Endothelial cell (in vitro differentiated cells): ENCODE measurements at places on chromosomes 4 and X.

DNA sequence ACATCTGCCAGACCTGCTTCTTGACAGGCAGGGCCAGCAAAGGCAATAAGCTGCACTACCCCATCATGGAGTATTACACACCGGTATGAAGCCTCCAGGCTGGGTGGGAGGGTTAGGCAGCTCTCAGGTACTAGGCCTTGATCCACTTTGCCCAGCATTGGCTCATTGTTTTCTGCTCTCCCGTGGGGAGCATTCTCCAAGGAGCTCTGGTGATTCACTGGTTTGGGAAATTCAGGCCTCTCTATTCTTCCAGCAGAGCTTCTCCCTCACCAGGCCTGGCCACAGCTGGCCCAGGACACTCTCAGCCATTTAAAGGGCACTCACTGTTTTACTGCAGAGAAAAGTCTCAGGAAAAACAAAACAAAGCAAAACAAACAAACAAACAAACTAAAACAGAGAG is 33.0 kb downstream of the DRP2 start:
- no peak for DNase-seq

GRCh38 chr4:147078875-147079658 is 133.4 kb upstream of the TTC29 start:
- DNase-seq, result no peak

- no peak for DNase-seq
Observed at GRCh38 chr4:3252831-3253641, 4.1 kb downstream of the MSANTD1 start.

GRCh38 chrX:49725923-49726904 is 30.4 kb upstream of the PAGE1 start:
- no peak for DNase-seq

DNA sequence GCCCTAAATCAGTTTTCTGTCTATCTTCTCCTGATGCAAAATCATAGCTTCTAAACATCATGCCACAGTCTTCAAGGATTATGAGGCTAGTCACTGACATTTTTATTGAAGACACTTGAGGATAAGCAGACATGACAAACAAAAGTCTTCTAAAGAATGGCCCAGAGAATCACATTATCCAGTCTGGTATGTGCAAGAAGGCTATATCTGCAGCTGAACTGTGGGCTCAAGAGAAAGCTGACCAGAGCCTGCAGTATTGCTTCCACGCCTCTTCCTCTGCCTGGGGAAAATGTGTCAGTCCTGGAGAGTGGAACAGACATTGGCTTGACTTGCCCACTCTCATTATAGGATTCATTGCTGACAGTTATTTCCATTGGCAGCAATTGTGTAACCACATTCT is 553.5 kb downstream of the SPOCK3 start:
- DNase-seq, result no peak

DNA sequence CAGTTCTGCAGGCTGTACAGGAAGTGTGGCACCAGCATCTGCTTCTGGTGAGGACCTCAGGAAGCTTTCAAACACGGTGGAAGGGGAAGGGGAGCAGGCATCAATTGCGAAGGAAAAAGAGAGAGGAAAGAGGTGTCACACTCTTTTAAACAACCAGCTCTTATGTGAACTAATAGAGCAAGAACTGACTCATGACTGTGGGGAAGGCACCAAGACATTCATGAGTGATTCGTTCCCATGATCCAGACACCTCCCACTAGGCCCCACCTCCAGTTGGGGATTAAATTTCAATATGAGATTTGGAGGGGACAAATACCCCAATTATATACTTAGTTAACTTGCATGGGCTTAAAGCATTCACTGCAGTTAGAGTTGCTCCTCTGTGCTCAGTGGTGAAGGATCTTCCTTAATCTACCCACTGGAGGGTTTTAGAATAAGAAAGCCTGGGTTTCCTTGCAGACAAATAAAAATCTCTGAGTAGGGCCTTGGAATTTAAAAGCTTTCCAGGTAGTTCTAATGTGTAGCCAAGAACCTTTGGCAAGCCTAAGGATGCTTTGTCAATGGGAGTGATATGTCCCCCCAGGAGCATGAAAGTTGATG is 60.0 kb downstream of the SYNPO2 start:
- no peak for DNase-seq

DNA sequence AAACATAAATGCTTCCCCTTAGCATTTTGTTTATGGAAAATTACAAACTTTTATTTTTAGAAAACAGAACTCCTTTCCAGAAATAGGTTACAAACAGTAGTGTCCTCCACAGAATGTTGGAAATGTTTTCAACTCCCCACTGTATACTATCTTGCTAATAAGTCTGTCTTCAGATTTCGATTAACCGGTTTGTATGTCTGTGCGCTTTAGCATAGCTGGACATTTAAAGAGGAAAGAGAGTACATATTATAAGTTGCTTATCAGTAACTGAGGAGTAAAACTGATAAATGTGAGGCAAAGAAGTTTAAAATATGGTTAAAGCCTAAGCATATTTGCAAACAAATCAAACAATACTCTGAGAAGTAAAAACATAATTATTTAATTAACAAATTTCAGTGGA is 3.4 kb downstream of the CXCL8 start:
- DNase-seq, result no peak

DNA sequence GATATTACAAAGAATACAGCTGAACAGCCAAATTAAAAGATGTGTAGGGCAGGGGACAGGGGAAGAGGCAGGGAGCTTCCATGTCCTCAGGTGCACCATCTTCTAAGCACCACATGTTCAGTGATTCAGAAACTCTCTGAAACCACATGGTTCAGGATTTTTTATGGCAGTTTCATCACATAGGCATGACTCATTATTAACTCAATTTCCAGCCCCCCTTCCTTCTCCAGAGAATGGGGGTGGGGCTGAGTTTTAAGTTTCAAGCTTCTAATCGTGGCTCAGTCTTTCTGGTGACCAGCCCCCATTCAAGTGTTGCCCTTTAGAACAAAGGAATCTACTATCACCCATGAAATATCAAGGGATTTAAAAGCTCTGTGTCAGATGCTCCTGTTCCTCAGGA is 317.8 kb upstream of the GALNT7 start:
- DNase-seq, result no peak

- DNase-seq, result no peak
Observed at GRCh38 chrX:66632473-66632872, 6.4 kb downstream of the EDA2R start.

DNA sequence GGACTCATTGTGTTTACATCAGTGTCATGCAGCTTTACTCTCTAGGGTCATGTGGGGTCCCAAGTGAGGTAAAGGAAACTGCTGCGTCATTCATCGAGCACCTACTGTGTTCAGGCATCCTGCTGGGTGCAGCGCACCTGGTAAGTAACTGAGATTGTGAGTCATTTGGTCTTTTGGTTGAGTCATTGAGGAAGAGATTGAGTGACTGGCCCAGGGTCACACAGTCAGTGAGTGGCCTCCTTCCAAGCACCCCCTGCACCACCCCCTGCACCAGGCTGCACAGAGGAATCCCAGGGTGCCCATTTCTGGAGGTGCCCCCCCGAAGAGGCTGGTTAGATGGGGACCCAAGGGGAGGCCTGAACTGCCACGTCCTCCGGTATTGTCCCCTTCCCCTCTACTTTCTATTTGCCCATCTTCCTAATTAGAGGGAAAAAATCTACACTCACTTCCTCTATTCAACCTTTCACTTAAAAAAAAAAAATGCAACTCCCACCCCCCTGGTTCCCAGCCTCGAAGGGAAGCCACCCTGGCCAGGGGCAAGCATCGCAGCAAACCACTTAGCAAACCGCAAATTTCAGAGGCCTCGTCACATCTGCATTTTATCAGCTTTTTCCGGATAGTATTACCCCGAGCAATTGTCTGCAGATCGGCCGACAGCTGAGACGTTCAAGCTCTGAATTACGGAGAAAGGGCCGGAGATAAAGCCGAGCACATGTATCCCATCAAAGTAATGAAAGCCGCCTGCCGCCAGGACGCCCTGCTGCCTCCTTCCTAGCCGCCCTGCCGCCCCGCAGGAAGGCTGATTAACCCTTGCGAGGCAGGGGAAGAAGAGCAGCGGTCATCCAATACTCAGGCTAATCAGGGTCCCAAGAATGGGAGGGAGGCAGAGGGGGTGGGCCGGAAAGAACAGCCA is 96.3 kb upstream of the MSX1 start:
- peak; percentile 11 for DNase-seq
